ENCODE measurements at places on chromosomes 4 and X.

GRCh38 chr4:142091691-142092182 is 455.4 kb downstream of the IL15 start:
- DNase-seq, result no peak

- DNase-seq, result no peak
These were observed 239.6 kb upstream of the VCX start for GRCh38 chrX:7603387-7603786.

- no peak for DNase-seq
These were observed 31.2 kb upstream of the HGFAC start for GRCh38 chr4:3410401-3411135.

DNA sequence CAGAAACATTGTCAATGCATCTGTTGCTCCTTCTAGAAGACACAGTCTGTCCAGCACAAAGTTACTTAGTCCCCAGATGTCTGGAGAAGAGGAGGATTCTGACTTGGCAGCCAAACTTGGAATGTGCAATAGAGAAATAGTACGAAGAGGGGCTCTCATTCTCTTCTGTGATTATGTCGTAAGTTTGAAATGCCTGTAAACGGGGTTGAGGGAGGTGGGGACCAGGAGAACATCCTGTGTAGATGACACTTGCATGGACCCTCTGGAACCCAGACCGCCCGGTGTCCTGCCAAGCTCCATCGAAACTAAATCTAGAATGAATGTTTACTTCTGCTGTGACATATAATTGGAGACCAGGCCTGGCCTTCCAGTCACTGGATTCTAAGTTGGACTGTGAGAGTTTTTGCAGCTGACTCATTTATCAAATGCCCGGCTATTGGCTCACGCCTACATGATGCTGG is 45.0 kb upstream of the MSANTD1 start:
- no peak for DNase-seq

- no peak for DNase-seq
These were observed 3.1 kb upstream of the CLCN3 start for GRCh38 chr4:169617306-169617705.

DNA sequence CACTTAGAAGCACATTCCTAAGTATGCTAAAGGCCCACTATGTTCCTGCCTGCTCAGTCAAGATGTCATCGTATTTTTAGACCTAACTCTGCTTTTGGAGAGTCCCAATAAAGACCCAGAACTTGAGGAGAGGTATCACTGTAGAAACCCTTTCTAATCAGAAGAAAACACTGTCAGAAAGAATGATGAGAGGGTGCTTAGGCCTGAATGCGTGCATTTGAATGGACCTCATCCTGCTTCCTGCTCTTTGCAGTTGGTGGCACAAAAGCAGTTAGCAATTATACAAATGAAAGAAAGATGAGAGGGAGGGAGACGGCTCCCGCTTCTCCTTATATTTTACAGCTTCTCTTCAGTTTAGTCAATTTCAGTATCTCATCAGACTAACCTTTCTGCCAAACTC is 987.2 kb downstream of the CCSER1 start:
- no peak for DNase-seq

GRCh38 chr4:159145318-159145991 is 42.6 kb downstream of the RAPGEF2 start:
- no peak for DNase-seq

Measured in endothelial cell (in vitro differentiated cells).